H4 (cell line): ENCODE measurements at places on chromosomes 16 and 17. TPM values are rescaled to one million over a fixed set of nuclear protein-coding genes. Genes with fewer than 3 reads are reported as not detected.

SULT1A2 gene
- total RNA-seq = 2.0 and 2.8 TPM in 2 replicates

MPV17L gene
- not detected in 2 replicates for total RNA-seq

KRTAP4-6 gene
- total RNA-seq = not detected in 2 replicates

DBNDD1 gene
- total RNA-seq = 8.7 and 11.7 TPM in 2 replicates

NOTUM gene
- 0.06 and 0.45 TPM in 2 replicates for total RNA-seq

JPH3 gene
- total RNA-seq = 3.3 and 4.2 TPM in 2 replicates

MT1F gene
- total RNA-seq = 0.14 TPM in 1 of 2 replicates, not detected in the other

KDM6B gene
- total RNA-seq = 0.21 and 4.1 TPM in 2 replicates

HS3ST3A1 gene
- 4.7 and 12.6 TPM in 2 replicates for total RNA-seq

CRYM gene
- total RNA-seq = 0.29 and 3.1 TPM in 2 replicates

USP6 gene
- total RNA-seq = 0.02 TPM in 1 of 2 replicates, not detected in the other

DNA sequence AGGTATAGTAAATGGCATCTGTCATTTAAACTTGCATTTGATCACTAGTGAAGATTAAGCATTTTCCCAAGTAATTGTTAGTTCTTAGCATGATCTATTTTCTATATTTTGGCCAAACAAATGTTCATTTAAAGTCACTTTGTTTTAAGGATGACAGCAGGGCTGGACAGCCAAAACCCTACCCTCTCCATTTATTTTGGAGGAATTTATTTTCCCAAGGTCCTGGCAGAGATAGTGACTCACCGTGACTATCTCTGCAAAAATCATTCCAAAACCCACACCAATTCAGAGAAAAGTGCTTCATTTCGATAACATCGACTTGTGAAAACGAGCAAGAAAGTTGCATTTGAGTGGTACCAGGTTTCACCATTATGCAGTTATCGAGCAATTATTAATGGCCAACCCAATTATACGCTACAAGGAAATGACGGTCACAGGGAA, 665 bp upstream of the AKAP1 start:
- DNase-seq = no peak

- peak; percentile 25 for DNase-seq
These were observed 25.9 kb downstream of the IRX6 start for GRCh38 chr16:55349867-55350266.

- DNase-seq = no peak
These were observed 49.5 kb downstream of the FOXK2 start for GRCh38 chr17:82568997-82569393.

DNA sequence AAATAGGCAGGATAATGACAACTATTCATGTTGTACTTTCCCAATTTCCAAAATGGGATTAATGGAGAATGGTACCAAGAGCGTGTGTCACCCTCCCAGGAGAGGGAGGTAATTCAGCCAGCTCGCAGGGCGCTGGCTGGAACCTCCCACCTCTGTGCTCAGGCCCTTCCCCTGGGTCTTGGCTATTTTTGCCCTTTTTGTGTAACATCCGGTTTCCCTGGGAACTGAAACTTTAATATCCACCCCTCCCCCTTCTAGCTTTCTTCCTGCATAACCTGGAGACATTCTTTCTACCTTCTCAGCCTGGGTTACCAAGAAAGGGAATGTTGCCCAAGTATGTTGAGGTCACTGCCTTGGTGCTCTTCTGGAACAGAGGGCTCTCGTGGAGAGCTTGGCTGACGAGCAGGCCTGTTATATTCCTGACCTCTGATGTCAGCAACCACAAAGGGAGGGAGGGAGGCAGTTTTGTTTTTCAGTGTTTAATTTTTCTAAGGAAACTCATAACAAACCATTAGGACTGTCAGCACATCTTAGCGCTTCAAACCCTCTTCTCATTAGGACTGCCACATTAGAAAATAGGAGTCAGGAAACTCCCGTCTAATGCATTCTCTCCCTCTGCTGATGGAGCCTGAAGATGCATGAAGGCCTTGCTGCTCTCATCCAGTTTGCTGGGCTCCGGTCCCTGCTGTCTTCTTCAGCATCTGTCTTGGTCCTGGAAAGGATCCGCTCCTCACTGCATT, 25.6 kb downstream of the ITGB3 start:
- peak; percentile 100 for DNase-seq

DNA sequence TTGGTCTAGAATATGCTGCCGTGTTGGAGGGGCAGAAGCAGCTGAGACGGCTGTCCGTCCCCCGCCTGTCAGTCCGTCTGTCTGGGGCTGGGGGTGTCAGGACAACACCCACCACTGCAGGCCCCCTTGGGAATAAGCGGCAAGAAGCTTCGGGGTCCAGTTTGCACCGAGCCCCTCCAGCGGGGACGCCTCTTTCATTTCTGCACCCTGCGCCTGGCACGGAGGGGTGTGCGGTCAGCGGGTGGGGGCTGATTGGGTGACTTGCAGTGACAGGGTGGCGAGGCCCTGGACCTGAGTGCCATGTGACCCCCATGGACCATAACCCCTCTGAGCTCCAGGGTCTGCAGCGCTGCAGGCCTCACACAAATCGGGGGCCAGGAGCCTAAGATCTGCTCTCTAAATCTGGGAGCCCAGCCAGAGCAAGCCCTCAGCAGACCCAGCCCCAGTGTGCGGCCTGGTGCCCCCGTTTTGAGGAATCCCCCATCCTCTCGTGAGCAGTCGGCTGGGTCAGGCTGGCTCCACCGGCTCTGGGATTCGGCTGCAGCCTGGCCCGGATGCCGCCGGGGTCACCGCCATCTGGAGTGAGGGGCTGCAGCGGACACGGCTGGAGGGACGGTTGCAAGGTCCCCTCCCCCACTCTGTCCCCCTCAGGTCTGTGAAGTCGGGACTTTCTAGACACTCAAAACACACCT, 8.3 kb downstream of the CBFA2T3 start:
- no peak for DNase-seq

DNA sequence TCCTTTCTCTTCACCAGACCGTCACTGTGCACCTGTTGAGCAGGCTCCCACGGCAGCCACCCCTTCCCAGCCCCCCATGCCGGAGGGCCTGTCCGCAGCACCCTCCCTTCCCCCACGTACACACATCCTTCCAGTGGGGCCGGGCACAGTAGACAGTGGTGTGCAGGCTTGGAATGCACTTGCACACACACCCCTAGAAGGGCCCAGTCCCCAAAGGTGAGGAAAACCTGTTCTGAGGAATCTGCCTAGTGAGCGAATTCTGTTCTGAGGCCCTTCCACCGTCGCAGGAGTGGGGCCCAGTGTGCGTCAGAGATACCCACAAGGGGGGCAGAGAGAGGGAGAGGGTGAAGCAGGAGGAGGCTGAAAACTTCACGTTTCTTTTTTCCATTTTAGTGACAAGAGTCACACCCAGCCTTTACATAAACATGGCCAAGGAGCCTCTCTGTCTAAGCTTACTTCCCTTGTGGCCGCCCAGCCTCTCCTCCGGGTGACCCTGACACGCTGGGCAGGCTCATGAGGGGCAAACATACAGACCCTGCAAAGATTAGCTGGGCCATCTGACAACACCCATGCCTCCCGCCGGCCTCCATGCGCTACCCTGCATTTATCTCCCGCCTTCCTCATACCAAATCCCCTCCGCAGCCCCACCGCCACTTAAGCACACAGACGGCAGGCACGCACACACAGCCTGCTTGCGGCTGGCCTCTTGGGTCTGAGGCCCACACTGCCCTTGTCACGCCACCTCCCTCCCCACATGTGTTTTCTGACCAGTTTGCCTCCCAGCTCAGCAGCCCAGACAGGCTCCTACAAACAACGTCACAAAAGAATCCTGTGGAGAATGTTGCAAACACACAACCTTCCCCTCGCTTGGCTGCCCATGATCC, 1.8 kb downstream of the ZBTB4 start:
- peak; percentile 36 for DNase-seq

GRCh38 chr17:27469256-27469655, 13.0 kb downstream of the KSR1 start:
- no peak for DNase-seq

- no peak for DNase-seq
These were observed 3.1 kb downstream of the MMP2 start for GRCh38 chr16:55482056-55482455.

GRCh38 chr17:49624896-49625295, 49.2 kb downstream of the NXPH3 start:
- no peak for DNase-seq

DNA sequence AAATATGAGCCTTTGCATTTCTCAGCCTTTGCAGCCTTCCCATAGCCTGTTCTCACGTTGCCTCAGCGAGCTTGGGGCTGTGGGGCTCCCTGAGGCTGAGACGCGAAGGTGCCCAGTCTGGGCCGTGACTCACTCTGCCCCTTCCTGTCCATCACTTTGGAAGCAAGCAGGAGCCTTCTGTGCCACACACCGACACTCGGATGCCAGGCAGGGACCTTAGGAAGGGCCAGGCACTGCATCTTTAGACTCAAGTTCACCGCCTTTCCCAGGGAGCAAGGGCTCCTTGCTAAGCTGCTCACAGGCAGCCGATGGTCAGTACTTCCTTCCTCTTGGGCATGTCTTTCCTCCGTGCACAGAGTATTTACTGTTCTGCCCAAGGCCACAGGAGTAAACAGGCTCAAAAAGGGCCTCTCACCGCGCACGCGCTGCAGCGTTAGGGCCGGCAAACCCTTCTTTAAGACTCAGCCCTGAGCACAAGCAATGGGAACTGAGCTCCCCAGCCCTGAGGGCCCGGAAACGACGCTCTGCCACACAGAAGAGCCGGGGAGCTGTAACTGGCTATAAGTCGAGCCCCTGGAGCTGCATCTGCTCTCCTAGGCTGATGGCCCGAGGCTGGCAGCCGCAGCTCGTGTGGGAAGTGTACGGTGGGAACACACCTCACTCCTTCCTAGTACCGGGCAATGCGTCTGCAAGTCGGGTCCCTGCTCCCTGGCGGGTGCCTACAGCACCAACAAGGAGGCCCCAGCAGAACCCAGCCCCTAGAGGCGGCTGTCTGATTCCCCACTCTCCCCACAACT, 7.2 kb downstream of the TIMM22 start:
- DNase-seq = no peak

- no peak for DNase-seq
These were observed 30.4 kb downstream of the AP2B1 start for GRCh38 chr17:35617505-35617904.

DNA sequence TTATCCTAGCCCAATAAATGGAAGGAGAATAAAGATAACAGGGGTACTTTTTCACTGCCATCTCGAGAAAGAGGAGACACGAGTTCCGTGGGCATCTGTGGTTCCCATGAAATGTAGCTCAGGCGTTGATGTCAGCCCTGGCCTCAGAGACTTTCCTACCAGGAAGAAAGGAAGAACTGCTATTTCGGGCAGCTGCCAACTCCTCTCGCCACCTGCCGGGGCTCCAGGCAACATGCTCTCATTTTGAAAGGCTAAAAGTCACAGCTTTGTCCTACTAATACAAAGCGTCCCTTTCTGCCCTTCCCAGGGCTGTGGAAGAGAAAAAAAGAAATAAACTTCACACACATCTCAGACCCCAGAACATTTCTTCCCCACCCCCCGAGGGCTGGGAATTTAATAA, 65.8 kb downstream of the DHRS7C start:
- no peak for DNase-seq

- no peak for DNase-seq
These were observed 994 bp downstream of the PITPNA start for GRCh38 chr17:1561420-1562175.

- no peak for DNase-seq
These were observed 33.9 kb downstream of the PDIA2 start for GRCh38 chr16:316741-317464.

GRCh38 chr17:66537502-66537901, 235.1 kb downstream of the PRKCA start:
- no peak for DNase-seq

GRCh38 chr17:39650121-39650579, 13.2 kb downstream of the STARD3 start:
- DNase-seq = peak; percentile 23

GRCh38 chr16:88839026-88839529, 17.7 kb downstream of the GALNS start:
- no peak for DNase-seq

GRCh38 chr17:53420035-53420641, 402.6 kb upstream of the KIF2B start:
- no peak for DNase-seq

DNA sequence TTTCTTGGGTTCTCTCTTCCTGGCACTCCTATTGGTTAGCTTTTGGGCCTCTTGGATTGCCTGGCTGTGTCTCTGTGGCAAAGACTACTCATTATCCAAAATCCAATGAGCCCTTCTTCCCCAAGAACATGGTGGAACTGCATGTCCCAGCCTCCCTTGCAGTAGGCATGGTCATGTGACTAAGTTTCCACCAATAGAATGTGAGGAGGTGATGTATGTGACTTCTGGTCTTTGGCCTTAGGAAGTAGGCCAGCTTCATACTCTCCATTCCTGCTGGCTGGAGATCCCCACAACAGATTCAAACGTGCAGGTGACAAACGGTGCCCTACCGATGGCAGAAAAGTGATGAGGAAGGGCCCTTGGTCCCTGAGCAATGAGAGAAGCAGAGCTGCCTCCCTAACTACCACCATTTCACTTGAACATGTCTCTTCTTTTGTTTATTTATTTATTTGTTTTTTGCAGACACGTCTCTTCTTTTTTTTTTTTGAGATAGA, 17.3 kb upstream of the SPN start:
- peak; percentile 37 for DNase-seq

- peak; percentile 59 for DNase-seq
These were observed 1.8 kb upstream of the HELZ start for GRCh38 chr17:67246653-67247415.

DNA sequence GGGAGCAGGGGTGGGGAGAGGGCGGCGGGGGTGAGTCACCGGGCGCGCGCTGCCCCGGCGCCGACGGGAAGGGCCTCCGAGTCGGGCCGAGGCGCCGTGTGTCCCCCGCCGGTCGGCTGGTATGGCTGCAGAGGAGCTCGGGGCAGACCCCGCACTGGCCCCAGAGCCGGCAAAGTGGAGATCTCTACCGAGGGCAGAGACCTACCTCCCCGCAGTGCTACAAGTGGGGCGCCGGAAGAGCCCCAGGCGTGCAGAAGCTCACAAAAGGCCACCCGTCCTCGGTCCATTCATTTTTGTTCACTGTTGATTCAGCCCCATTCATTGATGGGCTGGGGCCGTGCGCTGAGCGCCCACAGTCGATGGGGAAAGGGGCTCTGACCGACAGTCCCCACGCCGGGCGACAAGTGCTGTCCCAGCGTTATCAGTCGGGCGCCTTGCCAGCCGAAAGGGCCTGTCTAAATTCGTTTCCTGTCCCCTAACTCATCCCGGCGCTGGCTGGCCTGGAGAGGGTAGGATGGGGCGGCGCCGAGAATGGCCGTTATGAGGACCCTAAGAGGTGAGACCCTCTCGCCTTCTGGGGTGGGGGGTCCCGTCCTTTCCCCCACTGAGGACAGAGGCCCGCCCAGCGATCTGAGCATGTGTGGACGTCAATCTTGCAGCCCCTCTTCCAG, 709 bp upstream of the ENO3 start:
- DNase-seq = no peak

DNA sequence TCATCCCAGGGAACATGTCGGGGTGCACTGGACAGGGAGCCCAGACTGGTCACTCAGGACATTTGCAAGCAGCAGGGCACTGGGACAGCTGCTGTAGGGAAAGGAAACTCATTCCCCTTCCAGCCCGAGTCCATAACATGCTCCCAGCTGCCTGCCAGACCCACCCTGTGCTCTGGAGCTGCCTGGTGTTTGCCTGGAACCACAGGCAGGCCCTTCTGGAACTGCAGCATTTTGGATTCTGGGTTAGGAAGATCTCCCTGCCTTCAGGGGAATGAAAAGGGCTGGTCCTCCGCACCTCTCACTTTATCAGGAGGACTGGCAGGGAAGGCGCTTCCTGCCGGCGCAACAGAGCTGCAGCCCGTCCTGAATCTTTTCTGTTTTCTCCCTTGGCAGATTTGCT, 41.2 kb downstream of the MEAK7 start:
- DNase-seq = no peak

GRCh38 chr16:23504076-23504452, 6.2 kb downstream of the GGA2 start:
- peak; percentile 87 for DNase-seq
